Astrocyte (in vitro differentiated cells and primary cell): ENCODE measurements at places on chromosomes 1 and 21. TPM values are rescaled to one million over a fixed set of nuclear protein-coding genes. Genes with fewer than 3 reads are reported as not detected.

Gene STUM
- not detected in 2 replicates for total RNA-seq

Gene NTMT2
- 0.43 TPM in 1 of 2 replicates, not detected in the other for total RNA-seq

Gene PRR9
- 0.52 and 0.55 TPM in 2 replicates for total RNA-seq

Gene CEP85
- total RNA-seq, result 10.2 and 10.5 TPM in 2 replicates

Gene TMEM125
- 0.36 and 0.64 TPM in 2 replicates for total RNA-seq

Gene ALX3
- not detected in 2 replicates for total RNA-seq

Gene GABPA
- total RNA-seq, result 22.6 and 23.6 TPM in 2 replicates

Gene CHD5
- total RNA-seq, result 0.14 and 0.18 TPM in 2 replicates
